ENCODE measurements at places on chromosomes 3 and 15. TPM values are rescaled to one million over a fixed set of nuclear protein-coding genes. Genes with fewer than 3 reads are reported as not detected.

The HHATL gene
- 0.29 TPM for total RNA-seq

The CCR8 gene
- 0.29 TPM for total RNA-seq

The GP5 gene
- total RNA-seq = 0.15 TPM

The LCTL gene
- total RNA-seq = 0.26 TPM

The NMNAT3 gene
- total RNA-seq = 3.2 TPM

The SQOR gene
- total RNA-seq = 116 TPM

The SCG5 gene
- 0.73 TPM for total RNA-seq

The PHC3 gene
- total RNA-seq = 66.3 TPM

The CAV3 gene
- not detected for total RNA-seq

The CA12 gene
- total RNA-seq = 20.5 TPM

The TICRR gene
- total RNA-seq = 1.7 TPM

The SCG3 gene
- 0.12 TPM for total RNA-seq

The ZPLD1 gene
- total RNA-seq = 0.26 TPM

The FANCD2OS gene
- total RNA-seq = not detected

The LDHAL6B gene
- not detected for total RNA-seq

The EPHA3 gene
- total RNA-seq = 1.9 TPM

The GADL1 gene
- 0.10 TPM for total RNA-seq

The SLC9C1 gene
- total RNA-seq = 0.20 TPM

The ADAM10 gene
- 167 TPM for total RNA-seq

The CHRNB4 gene
- not detected for total RNA-seq

The FHIT gene
- 12.8 TPM for total RNA-seq

The HCN4 gene
- 0.16 TPM for total RNA-seq

The SSUH2 gene
- total RNA-seq = 0.29 TPM

The ST3GAL6 gene
- 10.9 TPM for total RNA-seq

The HACD2 gene
- total RNA-seq = 59.8 TPM

The SCN5A gene
- 0.09 TPM for total RNA-seq

The PP2D1 gene
- total RNA-seq = not detected

The COLQ gene
- total RNA-seq = 1.9 TPM

The LPP gene
- total RNA-seq = 160 TPM

The SLC33A1 gene
- total RNA-seq = 48.9 TPM

The PLAAT1 gene
- total RNA-seq = not detected

The SHF gene
- total RNA-seq = 7.7 TPM

The ZSCAN29 gene
- 25.5 TPM for total RNA-seq

The ZNF445 gene
- total RNA-seq = 18.3 TPM

The SPSB4 gene
- total RNA-seq = 1.3 TPM

The MUSTN1 gene
- total RNA-seq = 1.2 TPM

The MASP1 gene
- total RNA-seq = 4.5 TPM

The HGD gene
- 2.4 TPM for total RNA-seq

The CFAP91 gene
- total RNA-seq = 5.6 TPM

The STOML1 gene
- 29.3 TPM for total RNA-seq

The INKA1 gene
- 3.7 TPM for total RNA-seq

The TNFSF10 gene
- total RNA-seq = 52.2 TPM

The KCNAB1 gene
- total RNA-seq = 1.5 TPM

The MYO5C gene
- total RNA-seq = 78.3 TPM

The COPS2 gene
- total RNA-seq = 59.9 TPM

The ITIH4 gene
- total RNA-seq = 10.2 TPM

The SNTN gene
- total RNA-seq = not detected

The LIPH gene
- total RNA-seq = 76.0 TPM

The WDR93 gene
- 0.52 TPM for total RNA-seq

The CLCN2 gene
- 5.6 TPM for total RNA-seq

The CHRM5 gene
- not detected for total RNA-seq

The ARHGEF3 gene
- total RNA-seq = 34.1 TPM

The ONECUT1 gene
- total RNA-seq = not detected

The MESP2 gene
- 0.35 TPM for total RNA-seq

The SKOR1 gene
- 0.12 TPM for total RNA-seq

The CXCR6 gene
- total RNA-seq = 4.1 TPM

The PLSCR2 gene
- total RNA-seq = 0.73 TPM

The C3orf20 gene
- 0.26 TPM for total RNA-seq

The CHRNA3 gene
- 0.10 TPM for total RNA-seq

The EDC3 gene
- total RNA-seq = 27.9 TPM
